SK-N-SH (cell line): ENCODE measurements at places on chromosomes 4 and X.

DNA sequence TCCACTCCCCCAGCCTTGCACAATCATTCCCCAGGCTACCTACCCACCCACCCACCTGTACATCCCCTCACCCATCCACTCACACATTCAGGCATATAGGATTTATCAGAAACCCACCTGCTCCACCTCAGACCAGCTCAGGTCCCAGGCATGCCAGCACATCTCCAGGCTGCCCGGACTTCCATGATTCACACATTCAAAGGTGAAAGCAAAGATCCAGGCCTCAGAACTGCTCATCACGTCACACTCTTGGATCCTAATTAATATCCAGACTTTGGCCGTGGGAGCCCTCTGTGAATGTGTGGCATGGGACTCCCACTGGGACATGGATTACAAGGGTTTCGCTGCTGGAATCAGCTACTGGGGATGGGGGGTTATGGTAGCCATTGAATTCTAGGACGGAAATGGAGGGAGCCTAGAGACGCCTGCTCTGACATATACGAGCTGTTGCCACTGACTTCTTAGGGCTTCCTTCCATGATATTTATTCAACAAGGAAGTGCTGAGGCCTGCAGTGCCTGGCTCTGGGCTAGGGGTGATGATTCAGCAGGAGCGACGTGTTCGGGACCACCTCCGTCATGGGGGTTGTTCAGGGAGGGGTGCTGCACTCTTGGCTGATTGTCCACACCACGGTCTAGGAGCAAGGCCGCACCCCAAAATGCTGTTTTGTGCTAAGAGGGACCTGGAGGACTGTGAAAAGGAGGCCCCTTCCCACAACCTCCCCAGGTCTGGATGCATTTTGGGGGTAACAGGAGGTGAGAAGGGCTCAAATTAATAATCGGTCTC, 56.9 kb upstream of the ADRA2C start:
- DNase-seq: no peak

DNA sequence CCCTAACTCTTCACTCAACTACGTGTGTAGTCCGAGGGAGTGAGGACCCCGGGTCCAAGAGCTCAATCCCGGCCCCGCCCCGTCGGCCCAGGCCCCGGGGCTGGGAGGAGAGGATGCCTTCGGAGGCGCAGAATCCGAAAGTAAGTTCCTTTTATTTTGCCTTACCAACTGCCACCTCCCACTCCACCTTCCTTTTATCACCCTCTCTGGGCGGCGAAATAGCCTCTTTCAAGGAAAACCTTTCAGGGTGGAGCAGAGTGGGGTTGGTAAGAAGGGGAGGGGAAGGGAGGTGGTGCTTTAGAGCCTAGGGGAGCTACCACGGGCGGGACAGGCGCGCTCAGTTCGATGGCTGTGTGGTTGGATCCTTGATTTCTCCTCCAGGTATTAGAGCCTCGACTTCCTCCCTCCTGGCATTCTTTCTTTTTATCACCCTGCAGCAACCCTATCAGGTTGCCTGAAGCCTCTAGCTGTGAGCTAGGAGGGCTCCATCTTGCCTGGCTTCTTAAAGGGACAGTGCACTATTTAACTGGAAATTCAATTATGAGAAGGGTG, 191.2 kb downstream of the RRAGB start:
- no peak for DNase-seq

GRCh38 chr4:40704073-40704472, 45.7 kb upstream of the NSUN7 start:
- no peak for DNase-seq

GRCh38 chr4:189279188-189279587, 661.5 kb upstream of the FRG1 start:
- no peak for DNase-seq

- DNase-seq: no peak
These were observed 68.0 kb upstream of the TLR2 start for GRCh38 chr4:153616006-153616555.

GRCh38 chrX:38311743-38312142, 15.6 kb downstream of the RPGR start:
- no peak for DNase-seq
